ENCODE measurements at places on chromosomes 4 and X.
A peak's percentile ranks its signal among the peaks of the same experiment; 100 is the strongest.

GRCh38 chr4:121950680-121951520 lies 960 bp downstream of the TRPC3 start:
- peak; percentile 8 for DNase-seq

GRCh38 chr4:72846280-72847111 lies 223.0 kb downstream of the COX18 start:
- DNase-seq: no peak

- no peak for DNase-seq
These were observed 17.6 kb upstream of the GABRA4 start for GRCh38 chr4:47010912-47011446.

GRCh38 chrX:54181202-54181953 lies 1.7 kb downstream of the FAM120C start:
- no peak for DNase-seq

DNA sequence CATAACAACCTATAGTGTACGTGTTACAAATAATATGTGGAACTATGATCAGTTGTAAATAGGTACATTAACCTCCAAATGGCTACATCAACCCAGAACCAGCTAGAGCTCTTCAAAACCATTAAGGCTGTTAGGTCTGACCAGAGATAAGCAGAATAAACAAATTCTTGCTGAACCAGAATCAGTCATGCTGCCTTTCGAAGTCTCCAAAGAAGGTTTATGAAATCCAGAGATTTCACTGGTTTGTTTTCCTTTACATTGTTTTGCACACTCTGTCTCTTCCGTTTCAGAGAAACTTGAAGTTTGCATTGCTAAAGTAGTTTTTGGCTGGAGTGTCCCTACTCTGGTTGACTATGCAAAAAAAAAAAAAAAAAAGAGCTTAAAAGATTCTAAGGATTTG lies 177.3 kb upstream of the SLIT2 start:
- no peak for DNase-seq

DNA sequence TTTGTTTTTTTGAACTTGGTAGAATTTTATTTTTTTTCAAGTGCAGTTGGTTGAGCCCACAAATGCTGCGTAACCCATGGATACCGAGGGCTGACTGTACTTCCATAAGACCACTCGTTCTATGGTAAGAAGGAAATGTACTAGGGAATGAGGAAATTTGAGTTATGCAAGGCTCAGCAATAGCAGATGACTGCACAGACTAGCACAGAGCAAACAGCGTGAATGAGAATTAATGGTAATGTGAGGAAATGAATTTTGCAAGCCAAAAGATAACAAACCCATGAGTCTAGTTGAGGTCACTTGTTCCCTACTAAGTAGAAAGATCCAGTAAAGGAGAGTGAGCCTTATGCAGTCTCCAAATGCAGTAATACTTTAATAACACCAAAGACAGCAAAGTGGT lies 17.4 kb downstream of the GSPT2 start:
- DNase-seq: no peak

GRCh38 chr4:128831531-128832242 lies 22.2 kb downstream of the JADE1 start:
- DNase-seq: no peak

GRCh38 chr4:47442980-47443379 lies 20.5 kb downstream of the COMMD8 start:
- no peak for DNase-seq

DNA sequence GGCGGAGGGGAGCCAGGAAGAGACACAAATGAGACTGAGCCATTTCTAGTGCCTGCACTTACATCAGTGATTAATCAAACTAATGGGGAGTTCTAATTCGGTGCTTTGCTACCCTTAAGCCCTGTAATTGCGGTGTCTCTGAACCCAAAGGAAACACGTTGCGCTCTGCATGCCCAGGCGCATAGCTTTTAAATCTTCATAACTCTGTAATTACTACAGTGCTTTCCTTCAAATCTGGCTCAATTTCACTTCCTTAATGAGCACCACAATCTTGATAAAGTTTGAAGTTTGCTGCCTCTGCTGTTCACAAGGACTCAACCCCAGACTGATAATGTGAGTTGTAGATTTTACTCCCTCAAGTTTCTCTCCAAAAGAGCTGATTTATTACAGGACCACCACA lies 5.7 kb upstream of the NHS start:
- no peak for DNase-seq

- no peak for DNase-seq
These were observed 13.8 kb downstream of the FRYL start for GRCh38 chr4:48766131-48766792.

DNA sequence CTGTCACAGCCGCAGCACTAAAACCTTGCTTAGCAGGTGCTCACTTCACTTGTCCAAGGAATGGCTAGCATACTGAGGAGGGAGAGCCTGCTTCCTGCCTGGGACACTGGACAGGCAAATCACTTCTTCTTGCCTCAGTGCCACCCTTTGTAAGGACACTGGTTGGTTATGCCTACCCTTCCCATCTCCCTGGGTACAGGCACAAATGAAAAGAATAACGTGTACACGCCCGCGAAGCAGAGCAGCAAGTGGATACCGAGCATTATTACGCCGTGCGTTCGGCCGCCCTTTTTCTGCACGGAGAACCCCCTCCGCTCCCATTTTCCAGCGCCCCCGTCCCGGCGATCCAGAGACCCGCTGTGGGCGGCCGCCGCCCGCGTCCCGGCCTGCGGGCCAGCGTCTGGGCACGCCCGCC lies 338 bp upstream of the KLHL2 start:
- no peak for DNase-seq

- no peak for DNase-seq
These were observed 57.1 kb upstream of the NPFFR2 start for GRCh38 chr4:71974681-71975080.

DNA sequence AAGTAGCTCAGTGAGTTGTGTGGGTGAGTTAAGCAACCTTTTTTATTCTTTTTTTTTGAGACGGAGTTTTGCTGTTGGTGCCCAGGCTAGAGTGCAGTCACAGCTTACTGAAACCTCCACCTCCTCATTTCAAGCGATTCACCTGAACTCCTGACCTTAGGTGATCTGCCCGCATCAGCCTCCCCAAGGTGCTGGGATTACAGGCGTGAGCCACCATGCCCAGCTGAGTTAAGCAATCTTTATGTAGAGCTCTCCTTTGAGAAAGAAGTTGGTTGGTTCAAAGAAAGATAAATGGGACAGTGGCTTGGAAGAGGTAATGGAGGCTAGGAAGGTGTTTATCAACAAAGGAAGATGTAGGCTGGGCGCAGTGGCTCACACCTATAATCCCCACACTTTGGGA lies 3.2 kb downstream of the MSMO1 start:
- DNase-seq: no peak

GRCh38 chr4:171582961-171583581 lies 230.1 kb upstream of the GALNTL6 start:
- no peak for DNase-seq

DNA sequence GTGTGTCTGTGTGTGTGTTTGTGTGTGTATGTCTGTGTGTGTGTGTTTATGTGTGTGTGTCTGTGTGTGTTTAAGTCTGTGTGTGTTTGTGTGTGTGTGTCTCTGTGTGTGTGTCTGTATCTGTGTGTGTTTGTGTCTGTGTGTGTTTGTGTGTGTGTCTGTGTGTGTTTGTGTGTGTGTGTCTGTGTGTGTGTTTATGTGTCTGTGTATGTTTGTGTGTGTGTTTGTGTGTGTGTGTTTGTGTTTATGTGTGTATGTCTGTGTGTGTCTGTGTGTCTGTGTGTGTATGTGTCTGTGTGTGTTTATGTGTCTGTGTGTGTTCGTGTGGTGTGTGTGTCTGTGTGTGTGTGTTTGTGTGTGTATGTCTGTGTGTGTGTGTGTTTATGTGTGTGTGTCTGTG lies 11.4 kb downstream of the IL9R start:
- no peak for DNase-seq

GRCh38 chr4:80199947-80200346 lies 2.6 kb downstream of the PRDM8 start:
- no peak for DNase-seq

GRCh38 chr4:153205757-153206156 lies 1.5 kb downstream of the TRIM2 start:
- no peak for DNase-seq

DNA sequence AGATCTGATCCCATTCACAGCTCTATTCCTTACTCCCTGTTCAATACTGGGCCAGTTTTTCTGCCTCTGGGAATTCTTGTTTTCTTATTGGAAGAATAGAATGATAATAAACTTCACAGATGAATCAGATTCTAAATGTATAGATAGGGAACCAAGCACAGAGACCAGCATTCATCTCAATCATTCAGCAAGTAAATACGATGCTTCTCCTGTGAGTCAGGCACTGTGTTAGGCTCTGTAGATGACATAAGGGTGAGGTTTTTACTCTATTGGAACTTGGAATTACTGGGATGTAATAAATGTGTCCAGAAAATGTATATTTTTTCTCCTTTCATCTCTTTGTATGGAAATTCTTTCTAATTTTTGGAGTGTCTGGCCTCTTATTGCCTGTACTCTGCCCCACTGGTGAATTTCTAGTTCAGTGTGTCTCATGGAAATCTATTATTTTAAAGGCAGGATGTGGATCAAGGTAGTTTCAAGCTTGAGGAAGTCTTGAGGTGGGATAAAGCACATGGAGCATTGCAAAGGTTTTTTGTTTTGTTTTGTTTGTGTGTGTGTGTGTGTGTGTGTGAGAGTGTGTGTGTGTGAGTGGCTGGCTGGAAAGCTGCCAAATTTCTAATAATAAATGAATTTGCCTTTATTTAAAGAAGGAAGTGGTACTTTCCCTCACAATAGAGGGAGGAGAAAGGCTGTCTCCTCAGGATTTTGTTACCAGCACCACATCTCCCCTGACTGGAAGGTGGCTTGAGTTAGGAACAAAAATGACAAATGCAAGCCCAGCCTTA lies 117.9 kb upstream of the HS3ST1 start:
- no peak for DNase-seq

DNA sequence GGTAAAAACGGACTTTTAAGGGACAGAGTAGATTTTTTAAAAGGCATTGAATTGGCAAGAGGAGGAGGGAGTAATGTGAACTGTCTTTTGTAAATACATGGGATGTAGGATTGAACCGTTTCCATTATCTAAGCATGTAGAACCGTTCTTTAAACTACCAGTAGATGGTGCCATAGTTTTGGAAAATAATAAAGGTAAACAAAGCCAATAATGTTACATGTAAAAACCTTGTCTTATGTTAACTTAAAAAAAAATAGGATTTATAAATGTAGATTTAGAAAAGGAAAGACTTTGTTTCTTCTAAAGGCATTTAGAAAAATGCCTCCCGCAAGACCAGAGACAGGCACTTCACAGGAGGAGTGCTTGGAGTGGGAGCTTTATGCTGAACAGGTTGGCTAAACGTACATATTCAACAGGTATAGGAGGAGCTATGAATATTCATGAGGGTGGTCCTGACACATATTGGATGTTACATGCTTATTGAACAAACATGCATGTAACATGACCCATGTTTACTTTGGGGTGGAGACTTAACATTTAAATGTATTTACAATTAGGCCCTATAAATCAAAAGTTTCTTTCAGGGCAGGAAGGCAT lies 45.5 kb upstream of the FAM241A start:
- DNase-seq: no peak

DNA sequence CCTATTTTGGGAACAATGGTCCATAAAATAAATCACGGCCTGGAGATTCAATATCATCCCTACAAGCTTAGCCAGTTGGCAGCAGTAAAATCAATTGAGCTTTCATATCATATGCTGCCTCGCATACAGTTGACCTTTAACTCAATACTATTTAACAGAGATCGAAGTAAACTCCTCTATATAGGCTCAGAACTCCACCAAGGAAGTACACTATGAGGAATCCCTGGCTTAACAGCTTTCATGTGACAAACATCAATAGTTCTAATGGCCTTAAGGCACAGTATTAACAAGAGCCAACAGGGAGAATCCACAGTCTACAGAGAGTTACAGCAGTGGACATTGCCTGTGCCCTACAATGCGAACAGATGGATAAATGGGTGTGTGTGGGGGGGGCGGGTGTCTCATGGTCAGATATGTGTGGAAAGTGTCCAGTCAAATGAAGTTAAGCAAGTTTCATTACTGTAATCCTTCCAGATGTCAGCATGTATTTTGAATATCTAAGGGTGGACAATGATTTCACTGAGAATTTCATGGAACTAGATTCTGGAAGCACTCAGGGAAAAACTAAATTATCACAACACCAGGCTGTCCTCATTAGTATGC lies 98.2 kb upstream of the FAM9B start:
- no peak for DNase-seq

DNA sequence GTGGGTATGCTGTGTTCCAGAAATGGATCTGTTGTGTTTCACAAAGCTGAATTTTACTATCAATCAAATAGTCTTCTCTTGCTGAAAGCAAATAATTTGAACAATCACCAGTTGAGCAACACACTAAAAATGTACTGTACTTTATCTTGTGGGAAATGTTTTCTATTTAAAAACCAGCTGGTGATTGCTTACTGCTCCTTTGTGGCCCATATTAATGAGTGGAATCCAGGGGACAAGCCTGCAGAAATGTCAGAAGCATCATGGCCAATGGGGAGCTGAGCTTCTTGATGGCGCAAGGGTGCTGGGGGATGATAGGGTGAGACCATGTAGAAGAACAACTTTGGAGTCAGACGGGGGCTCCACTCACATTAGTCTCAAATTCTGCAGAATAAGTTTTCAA lies 346.2 kb downstream of the ARHGAP10 start:
- no peak for DNase-seq

GRCh38 chr4:142721187-142721586 lies 124.9 kb downstream of the INPP4B start:
- DNase-seq: no peak

GRCh38 chr4:89837385-89837992 lies 528 bp upstream of the SNCA start:
- DNase-seq: no peak

DNA sequence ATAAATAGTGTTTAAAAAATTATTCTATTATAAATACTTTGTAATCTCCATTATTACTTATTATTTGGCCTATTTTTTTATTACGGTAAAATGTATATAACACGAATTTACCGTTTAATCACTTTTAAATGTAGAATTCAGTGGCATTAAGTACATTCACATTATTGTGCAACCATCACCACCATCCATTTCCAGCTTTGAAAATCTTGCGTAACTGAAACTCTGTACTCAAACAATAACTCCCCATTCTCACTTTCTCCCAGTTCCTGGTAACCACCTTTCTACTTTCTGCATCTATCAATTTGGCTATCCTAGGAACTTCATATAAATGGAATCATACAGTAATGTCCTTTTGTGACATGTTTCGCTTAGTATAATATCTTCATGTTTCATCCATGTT lies 45.7 kb downstream of the PASD1 start:
- DNase-seq: no peak

GRCh38 chr4:123488916-123489315 lies 92.3 kb downstream of the SPRY1 start:
- no peak for DNase-seq

DNA sequence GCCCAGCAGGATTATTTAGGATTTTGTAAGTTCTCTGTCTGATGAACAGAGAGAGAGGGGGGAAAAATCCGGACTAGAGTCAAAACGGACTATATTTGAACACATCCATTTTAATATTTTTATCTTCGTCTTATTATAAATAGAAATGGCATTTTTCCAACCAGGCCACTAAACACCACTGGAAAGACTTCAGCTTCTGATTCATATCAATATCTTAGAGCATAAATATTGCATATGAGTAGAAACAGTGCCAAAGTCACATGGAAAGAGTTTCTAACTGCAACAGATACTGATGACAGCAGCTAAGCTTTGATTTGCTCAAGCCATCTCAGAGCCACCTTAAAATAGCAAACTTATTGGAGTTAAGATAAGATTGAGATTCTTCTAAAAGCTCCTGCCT lies 456 bp downstream of the PPARGC1A start:
- DNase-seq: no peak
